Hindlimb muscle (tissue), 1 donor: ENCODE measurements at places on chromosomes 6 and 20. TPM values are rescaled to one million over a fixed set of nuclear protein-coding genes. Genes with fewer than 3 reads are reported as not detected.

DNA sequence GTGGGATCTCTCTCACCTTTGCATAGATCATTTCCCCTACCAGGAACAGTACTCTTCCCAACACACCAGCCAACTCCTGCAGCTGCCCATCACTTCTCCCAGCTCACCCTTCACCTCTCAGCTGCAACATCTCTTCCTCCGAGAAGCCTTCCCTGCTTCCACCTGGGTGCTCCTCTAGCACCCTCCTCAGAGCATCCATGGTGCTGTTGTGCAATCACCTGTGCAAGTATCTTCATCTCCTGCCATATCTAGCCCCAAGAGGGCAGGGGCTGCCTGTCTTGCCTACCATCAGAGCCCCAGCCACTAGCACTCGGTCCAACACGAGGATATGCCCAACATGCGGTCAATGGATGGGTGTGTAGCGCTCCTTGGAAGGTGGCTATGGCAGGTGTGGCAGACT is 75.8 kb downstream of the BANF2 start:
- DNase-seq, result no peak

BPIFA1 gene
- not detected for polyA plus RNA-seq

LAMA4 gene
- polyA plus RNA-seq, result 157 TPM

UBE3D gene
- 12.4 TPM for polyA plus RNA-seq

NEURL2 gene
- polyA plus RNA-seq, result 24.5 TPM

DNA sequence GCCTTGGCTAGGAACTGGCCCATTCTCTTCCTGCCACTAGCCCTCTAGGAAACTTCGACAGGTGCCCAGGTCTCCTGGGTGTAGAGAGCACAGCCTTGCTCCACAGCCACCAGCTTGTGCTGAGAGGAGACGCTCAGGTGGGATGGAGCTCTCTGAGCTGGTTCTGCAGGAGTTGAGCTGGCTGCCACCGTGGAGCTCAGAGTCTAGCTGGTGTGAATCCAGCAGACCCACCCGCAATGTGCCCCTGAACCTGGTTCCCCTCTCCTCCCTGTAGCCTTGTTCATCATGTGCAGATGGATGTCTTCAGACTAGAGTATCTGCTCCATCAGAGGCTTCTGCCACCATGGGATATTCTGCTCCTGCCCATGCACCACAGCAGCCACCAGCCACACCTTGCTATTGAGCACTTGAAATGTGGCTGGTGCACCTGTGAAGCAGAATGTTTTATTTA is 222.5 kb downstream of the SYNDIG1 start:
- DNase-seq, result no peak

COX7A2 gene
- polyA plus RNA-seq, result 188 TPM

DNA sequence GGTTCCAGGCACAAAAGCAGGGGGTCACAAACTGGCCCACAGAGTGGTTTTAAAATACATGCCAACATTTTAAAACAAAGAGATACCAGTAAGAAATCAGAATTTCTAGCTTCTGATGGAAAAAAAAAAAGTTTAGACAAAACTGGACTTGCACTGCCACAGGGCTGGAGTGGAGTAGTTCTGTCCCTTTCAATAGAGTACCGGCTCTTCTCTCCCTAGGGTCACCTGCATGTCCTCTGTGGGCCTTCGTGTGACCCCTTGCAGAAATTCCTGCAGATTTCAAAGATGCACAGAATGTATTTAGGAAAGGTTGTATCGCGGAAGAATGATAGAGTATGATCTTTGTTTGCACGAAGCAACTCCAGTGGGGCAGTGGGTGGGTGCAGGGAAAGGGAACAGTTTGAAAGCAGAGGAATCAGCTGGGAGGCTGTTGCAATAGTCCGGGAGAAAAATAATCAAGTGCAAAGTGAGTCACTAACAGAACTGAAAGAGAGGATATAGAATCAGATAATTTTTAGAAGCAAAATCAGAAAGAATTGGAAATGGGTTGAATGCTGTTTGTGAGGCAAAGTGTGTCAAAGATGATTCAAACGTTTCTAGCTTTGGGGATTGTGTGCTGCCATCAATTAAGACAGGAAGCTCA is 97.3 kb upstream of the STXBP5 start:
- no peak for DNase-seq

GRCh38 chr6:122730775-122731386 is 48.6 kb upstream of the FABP7 start:
- peak; percentile 36 for DNase-seq

- no peak for DNase-seq
These were observed 6.3 kb upstream of the GABRR2 start for GRCh38 chr6:89321131-89321970.
